Activated CD4-positive, alpha-beta T cell treated with anti-CD3 and anti-CD28 coated beads for 36 hours (primary cell): ENCODE measurements at places on chromosomes 16 and 17.

- DNase-seq = no peak
These were observed 17.3 kb upstream of the KRT24 start for GRCh38 chr17:40720899-40721298.

- no peak for DNase-seq
These were observed 22.5 kb downstream of the HEATR9 start for GRCh38 chr17:35846055-35846809.

DNA sequence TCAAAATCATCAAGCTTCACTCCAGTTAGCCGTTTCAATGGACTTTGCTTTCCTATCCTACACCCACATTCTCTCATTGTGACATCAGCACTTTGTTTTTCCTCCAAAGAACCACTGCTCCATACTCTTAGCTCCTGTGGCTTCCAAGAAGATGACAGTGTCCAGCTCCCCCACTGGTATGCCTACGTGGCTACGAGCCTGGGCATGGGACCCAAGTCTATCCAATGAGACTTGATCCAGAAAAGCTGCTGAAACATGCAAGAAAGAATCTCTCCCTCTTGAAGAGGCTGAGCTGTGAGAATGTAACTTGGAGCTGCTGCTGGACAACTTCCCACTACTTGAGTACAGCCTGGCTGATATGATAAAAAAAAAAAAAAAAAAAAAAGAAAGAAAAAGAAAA lies 9.4 kb downstream of the TOX3 start:
- no peak for DNase-seq

DNA sequence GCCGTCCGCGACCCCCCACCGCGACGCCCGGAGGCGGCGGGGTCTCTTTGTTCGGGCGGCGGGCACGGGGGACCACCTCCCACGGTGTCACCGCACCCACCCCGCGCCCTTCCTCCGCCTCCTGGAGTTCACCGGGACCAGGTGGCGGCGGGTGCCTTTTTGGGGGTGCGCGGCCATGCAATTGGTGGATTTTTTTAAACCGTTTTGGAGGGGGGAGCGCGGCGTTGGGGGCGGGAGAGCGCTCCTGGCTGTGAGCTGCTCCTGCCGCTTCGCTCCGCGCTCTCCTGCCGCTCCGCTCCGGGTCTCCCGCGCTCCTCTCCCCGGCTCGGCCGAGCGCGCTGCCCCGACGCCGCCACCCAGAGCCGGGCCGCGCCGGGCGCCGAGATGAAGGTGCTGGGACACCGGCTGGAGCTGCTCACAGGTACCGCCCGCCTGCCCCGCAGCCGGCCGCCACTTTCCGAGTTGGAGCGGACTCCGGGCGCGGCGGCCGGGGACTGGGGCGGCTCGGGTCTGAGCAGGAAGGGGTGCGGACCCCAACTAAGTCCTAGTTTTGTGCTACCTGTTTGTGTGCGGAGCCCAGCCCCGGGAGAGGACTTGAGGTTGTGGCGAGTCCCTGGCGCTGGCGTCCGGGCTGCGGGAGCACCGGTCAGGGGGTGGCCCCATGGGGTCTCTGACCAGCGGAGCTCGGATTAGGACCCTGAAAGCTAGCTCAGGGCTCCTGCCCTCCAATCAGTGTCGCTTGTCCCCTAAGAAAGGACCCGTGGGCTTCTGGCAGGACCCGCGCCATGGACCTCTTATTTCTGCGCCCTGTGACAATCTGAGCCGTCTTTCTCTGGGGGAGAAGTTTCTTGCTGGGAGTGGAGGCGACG lies 35.7 kb upstream of the NDRG4 start:
- DNase-seq = no peak

DNA sequence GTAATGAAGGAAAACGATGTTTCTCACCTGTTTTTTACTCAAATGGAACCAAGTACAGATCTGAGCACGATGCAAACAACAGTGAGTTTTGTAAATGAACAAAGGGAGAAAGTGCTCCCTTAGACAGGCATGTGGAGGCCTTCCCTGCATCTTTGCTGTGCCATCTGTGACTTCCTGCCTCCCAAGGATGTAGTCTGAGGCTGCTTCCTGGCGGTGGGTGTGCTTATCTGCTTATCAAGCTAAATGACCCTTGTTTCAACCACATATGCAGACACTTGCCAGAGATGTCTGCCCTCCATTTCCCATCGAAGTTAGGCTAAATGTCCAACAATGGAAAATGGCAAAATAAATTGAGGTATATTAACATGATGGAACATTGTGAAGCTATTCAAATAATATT lies 34.6 kb downstream of the RGS9 start:
- DNase-seq = no peak

GRCh38 chr16:48138543-48138942 lies 17.2 kb downstream of the ABCC12 start:
- no peak for DNase-seq

- DNase-seq = no peak
These were observed 7.2 kb downstream of the WWOX start for GRCh38 chr16:78106686-78107085.

- peak; percentile 16 for DNase-seq
These were observed 4.7 kb downstream of the CORO1A start for GRCh38 chr16:30187971-30188561.

DNA sequence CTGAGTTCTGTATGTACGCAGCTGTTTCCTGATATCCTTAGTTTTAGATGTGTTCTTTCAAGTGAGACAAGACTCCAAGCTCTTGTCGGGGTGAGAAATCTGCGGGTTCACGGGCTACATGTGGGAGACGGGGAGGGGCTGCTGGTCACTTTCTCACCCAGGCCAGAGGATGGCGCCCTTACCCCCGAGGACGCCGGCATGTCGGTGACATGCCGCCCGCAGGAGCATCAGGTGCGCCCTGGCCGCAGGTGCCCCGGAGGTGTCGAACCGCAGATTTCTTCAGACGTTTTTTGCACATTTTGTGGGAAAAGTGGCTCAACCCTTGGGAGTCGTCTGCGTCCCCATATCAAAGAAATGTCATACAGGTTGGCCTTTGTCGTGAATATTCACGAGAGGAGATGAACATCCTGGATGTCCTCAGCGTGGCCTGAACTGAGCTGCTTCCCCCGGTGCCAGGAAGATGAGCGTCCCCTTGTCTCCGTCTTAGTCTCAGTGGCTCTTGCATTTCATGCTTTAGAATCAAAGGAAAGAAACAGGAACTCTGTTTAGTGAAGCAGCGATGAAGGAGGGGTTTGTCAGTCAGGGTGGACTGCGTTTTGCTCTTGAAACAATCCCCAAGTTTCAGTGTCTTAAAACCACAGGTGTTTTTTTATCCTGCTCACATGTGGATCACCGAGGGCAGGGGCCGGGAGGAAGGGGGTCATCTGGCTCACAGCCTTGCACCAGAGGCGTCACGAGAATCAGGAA lies 75.4 kb upstream of the ZNF750 start:
- no peak for DNase-seq

DNA sequence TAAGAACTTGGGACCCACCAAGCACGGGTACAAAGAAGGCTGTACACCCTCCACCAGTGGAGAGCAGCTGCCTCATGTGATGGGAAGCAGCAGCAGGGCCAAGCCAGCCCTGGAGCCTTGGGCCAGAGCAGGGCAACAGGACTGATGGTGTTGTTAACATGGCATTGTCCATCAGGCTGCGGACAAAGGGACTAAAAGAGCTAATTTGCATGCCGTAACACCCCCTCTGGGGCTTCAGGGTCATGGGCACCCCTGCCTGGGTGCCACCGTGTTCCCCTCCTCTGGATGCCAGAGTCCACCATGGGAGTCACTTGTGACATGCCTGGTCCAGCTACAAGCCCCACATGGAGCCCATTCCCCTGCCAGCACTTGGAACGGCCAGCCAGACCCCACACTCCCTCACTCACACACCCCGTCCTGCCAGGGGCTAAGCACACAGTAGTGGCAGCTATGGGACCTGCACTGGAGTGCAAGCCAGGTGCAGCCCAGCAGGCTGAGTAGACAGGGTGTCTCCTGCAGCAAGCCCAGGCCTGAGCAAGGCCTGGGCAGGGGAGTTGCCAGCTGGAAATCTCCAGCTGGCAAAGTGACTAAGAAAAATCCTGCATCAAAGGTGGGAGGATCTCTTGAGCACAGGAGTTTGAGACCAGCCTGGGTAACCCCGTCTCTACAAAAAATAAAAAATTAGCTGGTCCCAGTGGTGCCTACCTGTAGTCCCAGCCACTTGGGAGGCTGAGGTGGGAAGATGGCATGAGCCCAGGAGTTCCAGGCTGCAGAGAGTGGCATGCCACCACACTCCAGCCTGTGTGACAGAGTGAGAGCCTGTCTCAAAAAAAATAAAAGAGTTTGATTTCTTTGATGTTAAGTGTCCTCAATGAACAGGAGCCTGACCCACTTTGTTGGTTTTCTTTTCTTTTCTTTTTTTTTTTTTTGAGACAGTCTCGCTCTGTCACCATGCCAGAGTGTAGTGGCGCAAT lies 33.7 kb downstream of the NOL11 start:
- no peak for DNase-seq

DNA sequence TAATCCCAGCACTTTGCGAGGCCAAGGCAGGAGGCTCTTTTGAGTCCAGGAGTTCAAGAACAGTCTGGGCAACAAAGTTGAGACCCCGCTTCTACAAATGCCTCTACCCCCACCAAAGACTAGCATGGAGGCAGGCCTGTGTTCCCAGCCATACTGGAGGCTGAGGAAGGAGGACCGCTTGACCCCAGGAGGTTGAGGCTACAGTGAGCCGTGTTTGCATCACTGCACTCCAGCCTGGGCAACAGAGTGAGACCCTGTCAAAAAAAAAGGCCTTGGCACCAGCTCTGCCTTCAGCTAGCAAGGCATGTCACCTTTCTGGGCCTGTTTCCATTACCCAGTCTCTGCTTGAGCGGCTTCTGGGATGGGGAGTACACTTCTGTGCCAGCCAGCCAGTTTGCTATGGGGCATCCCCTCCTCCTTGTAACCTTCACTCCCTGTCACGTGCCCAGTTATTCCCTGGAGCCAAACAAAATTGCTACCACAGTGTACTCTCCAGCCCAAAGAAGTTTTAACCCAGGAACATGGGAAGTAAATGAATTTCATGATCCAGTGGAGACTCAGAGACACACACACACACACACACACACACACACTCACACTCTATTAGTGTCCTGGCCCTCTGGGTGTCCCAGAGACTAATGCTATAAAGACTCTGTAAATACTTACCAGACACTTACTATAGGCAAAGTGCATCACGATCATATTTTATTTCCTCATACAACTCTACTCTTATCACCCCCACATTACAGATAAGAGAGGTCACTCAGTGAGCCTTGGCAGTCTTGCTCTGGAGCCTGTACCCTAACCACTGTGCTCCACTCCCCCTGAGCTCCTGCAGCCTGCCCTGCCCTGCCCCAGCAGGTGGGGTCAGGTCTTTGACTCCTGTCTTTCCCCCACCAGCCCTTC lies 2.5 kb downstream of the CISD3 start:
- DNase-seq = no peak

DNA sequence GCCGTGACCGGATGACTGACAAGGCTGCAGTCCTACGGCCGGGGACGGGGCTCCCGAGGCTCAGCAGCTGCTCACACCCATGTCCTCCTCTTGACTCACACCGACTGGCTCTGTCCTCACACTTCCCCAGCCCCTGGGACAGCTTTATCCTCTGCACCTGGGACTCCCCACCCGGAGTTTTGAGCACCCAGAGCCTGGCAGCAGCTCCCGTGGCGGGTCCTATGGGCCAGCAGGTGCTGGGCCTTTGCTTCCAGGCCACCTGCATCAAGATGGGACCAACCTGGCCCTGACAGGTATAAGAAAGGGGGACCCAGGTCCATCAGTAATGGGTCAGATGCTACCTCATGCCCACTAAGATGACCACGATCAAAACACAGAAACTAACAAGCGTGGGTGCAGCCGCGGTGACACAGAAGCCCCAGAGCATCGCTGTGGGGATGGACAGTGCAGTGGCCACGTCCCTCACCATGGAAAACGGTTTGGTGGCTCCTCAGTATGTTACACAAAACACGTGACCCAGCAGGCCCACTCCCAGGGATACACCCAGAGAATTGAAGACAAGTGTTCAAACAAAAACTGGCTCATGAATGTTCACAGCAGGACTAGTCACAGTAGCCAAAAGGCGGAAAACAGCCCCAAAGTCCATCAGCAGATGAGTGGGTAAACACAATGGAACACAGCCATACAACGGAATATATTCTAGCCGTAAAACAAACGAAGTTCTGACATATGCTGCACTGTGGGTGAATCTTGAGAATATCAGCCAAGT lies 3.3 kb upstream of the NOTUM start:
- no peak for DNase-seq

GRCh38 chr16:68179196-68179795 lies 56.6 kb downstream of the ESRP2 start:
- no peak for DNase-seq

GRCh38 chr17:78999056-78999768 lies 10.4 kb downstream of the CANT1 start:
- DNase-seq = no peak

DNA sequence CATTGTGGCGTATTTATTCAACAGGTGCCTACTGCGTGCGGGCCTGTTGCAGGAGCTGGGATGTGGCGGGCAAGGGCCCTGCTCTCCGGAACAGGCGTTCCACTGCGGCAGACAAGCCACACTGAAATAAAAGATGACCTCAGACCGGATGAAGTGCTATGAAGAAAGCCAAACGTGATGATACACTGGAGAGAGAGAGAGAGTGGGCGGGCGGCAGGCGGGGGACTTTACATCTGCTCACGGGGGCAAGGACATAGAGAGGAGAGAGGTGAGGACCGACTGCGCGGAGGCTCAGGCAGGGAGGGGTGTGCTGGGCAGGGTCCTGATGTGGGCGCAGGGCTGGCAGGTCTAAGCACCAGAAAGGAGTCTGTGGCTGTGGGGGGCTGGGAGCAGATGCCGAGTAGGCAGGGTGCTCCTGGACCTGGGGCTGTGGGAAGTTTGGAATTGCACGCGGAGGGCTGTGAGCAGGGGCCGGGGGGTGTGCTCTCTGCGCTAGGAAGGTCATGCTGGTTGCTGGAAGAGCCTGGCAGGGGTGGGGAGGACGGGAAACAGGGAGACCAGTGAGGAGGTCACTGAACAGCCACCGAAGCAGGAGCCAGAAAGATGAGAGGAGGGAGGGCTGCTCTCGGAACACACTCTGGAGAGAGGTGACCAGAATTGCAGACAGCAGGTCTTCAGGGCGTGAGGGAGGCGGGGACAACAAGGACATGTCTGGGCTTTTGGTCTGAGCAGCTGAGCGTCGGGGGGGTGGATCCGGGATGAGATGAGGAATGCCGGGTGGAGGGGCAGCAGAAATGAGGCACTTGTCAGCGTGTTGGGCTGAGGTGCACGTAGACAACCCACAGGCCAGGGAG lies 9.9 kb downstream of the MXRA7 start:
- no peak for DNase-seq

DNA sequence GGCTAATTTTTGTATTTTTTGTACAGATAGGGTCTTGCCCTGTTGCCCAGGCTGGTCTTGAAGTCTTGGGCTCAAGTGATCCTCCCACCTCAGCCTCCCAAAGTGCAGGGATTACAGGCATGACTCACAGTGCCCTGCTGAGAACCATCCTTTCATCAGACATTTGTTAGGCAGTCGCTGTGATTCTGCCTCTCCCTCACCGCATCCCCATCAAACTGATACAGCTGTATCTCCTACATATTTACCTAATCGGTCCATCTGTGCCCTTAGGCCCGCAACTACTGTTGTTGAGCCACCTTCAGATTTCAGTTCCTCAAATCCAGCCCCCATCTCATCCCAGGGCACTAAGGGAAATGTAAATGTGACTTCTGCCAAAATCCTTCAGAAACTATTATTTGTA lies 2.0 kb upstream of the SLC43A2 start:
- no peak for DNase-seq

GRCh38 chr16:73945631-73946030 lies 351.0 kb upstream of the PSMD7 start:
- no peak for DNase-seq

- DNase-seq = no peak
These were observed 396.6 kb downstream of the CPPED1 start for GRCh38 chr16:12406926-12407690.

- DNase-seq = no peak
These were observed 2.3 kb downstream of the GRB2 start for GRCh38 chr17:75403131-75403530.
